Nephron progenitor cell (in vitro differentiated cells): ENCODE measurements at places on chromosomes 2 and 18.

DNA sequence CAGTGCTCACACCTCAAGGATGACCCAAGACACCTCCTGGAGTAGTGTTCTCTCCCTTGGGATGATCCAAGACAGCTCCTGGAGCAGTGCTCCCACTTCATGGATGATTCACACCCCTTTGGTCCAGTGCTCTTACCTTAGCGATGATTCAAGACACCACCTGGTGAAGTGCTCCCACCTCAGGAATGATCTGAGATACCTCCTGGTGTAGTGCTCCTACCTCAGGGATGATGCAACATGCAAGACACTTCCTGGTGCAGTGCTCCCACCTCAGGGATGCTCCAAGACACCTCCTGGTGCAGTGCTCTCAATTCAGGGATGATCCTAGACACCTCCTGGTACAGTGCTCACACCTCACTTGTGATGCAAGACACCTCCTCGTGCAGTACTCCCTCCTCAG, 123.1 kb downstream of the ASB1 start:
- no peak for DNase-seq

- no peak for DNase-seq
Observed at GRCh38 chr2:129872446-129872845, 107.0 kb upstream of the RAB6C start.

DNA sequence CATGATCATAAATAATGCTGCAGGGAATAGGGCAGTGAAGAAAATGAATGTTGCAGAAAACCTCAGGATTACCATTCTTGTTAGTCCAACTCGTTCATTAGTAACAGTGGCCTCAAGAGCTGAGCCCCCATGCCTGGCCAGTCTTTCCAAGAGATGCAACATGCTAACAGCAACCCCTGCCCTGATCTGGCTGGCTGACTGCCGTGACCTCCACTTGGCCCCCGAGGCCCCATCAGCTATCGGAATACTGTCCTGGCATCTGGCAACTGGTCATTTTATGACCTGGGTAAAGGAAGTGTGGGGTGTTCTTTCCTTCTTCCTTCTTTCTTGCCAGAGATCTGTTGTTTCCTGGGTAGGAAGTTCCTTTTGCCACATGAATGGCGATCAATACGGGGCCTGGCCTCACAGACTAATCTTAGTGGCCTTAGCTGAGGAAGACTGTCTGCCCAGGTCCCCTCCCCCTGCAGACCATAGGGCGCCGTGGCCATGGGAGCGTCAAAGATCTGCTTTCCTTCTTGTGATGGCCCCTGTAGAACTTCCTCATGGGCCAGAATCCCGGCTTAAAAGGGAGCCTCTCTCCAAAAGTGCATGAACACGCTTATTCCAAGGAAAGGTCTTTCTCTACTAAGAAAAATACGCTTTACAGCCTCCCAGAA, 10.6 kb upstream of the TRABD2A start:
- no peak for DNase-seq

DNA sequence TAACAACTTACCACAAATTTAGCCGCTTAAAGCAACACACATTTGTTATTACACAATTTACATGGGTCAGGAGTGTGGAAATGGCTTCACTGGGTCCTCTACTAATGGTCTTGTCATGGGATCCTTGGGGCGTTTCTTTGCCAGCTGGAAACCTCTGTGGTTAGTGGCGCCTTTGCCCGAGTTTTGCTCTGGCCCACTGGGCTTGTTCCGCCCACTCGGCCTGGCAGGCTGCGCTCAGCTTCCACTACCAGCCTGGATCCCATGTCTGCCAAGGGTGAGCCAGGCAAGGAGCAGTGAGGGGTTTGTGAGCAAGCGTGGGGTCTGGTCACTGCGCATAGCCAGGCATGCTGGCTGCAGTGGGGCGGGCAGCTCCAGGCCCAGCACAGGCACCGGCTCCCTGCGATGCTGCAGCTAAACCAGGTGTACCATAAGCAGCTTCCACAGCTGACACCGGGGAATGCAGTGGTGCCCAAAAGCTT, 16.2 kb upstream of the MBD2 start:
- DNase-seq = no peak

DNA sequence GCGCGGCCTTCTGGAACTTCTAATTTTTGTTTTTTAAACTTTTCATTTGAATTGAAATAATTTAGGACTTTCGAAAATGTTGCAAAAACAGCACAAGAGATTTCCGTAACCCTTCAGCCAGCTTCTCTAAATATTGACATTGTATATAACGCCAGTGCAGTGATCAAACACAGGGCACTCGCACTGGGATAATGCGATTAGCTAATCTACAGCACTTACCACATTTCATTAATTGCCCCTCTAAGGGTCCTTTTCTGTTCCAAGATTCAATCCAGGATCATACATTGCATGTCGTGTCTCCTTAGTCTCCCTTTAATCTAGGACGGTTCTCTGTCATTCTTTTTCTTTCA, 343 bp upstream of the CD302 start:
- no peak for DNase-seq

DNA sequence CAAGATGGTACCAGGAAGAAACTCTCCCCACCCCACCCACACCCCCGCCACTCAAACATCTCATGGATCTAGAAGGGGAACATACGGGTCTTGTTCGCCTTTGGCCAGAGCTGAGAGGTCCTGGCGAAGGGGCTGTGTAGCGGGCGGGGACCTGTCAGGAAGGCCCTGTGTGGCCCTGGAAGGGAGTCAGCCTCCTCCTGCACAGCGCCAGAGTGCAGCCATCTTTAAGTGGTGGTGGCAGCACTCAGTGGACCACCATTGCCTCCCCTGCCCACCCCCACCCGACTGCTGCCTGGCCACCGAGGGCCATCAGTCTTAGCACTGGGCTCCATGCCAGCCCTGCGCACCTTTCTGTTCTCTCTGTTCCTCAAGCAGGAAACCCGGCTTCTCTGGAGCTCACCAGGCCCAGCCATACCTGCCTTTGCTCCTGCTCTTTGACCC, 11.6 kb upstream of the FAHD2A start:
- DNase-seq = no peak

DNA sequence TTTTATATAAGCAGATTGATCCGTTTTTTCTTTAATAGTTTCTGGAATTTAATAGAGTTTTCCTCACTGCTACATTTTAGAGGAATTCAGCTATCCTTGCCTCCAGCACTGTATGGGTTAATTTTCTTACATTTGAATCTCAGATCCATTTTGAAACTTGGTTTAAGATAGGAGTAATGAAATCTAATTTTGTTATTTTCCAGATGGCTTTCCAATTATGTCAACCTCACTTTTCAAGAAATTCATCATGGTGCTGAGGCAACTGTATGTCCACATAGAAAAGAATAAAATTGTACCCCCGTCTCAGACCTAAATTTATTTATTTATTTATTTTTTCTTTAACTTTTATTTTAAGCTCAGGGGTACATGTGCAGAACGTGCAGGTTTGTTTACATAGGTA, 105.1 kb downstream of the EPB41L5 start:
- DNase-seq = no peak

DNA sequence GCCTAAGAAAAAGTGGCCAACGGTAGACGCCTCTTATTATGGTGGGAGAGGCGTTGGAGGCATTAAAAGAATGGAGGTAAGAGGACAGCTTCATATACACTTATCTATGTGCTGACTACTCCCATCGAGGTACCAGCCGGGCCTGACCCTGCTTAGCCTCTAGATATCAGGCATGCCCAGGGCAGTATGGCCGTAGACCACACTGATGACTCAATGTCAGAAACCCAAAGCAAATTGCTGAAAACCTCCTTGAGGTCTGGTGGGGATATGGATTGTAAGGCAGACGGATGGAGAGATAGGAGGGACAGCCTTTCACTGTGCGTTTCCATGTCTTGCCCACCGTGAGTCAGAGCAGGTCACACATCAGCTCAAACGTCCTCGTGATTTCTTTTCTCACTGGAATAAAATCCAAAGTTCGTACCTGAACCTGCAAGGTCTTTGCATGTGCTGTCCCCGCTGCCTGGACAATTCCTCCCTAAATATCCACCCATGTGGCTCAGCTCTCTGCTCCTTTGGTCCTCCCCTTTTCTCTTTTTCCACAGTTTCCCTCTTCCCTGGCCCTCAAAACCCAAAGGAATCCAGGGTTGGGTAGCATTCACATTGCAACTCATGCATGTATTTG, 168.9 kb downstream of the ANTXR1 start:
- DNase-seq = no peak

DNA sequence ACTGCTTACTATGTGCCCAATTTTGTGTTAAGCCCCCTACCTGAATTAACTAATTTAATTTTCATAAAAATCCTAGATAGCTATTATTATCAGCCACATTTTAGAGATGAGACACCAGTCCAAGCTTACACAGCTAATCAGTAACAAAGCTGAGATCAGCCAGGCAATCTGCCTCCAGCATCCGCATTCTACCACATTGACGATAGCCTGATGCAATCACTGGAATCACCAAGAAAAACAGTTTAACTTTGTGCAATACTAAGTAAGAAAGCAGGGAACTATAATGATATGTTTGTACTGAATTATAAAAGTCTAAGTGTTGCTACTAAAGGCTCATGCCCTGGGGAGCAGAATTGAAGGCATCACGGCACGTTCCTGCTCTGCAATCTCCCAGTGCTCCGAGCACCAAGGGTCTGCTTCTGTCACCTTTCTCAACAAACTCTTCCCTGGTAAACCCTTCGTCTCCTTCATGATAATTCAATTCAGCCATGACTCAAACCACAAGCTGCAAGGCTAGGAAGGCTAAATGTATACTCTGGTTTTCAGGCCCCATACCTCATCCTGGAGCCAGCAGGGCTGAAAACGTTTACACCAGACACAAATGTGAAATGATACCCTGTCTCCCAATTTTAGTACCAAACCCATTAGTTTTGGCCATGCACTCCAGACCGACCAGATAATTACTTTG, 19.4 kb downstream of the KANSL3 start:
- no peak for DNase-seq

DNA sequence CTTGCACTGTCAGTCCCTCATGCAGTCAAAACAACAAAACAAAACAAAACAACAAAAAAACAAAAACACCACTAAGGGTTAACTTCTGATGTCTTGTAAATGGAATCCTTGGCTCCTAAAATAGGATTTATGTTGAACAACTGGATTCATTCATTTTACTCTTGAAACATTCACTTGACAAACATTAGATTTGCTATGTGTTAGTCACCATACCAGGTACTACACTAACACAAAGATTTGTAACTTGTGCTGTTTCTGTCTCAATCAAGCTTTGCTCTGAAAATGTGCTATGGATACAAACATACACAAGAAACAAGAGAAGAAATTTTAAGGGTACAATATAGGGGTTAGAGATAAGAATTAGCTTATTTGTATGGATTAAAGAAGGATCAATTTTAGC, 812.8 kb downstream of the LRP1B start:
- no peak for DNase-seq

GRCh38 chr2:42191285-42192009, 22.3 kb downstream of the EML4 start:
- no peak for DNase-seq

DNA sequence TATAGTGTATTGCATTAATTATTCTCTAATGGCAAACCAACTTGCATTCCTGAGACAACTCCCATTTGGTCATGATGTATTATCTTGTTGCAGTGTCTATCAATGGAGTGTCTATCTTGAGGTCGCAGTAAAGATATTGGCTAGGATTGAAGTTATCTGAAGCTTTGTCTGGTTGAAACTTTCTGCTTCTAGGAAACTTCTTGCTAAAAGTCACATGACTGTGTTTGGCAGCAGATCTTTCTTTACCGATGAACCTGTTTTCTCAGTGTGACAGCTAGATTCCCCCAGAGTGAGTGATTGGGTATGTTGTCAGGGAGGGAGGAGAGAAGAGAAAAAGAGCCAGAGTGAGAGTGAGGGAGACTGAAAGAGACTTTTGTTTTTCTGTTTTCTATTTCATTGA, 119.6 kb downstream of the QPCT start:
- DNase-seq = no peak
